Large intestine (tissue), 12 donors: ENCODE measurements at places on chromosomes 7 and 10. TPM values are rescaled to one million over a fixed set of nuclear protein-coding genes. Genes with fewer than 3 reads are reported as not detected.

Gene PTPN20
- polyA plus RNA-seq, result 1.5 TPM

Gene RBP3
- polyA plus RNA-seq, result 0.06 TPM

Gene ABLIM1
- 54.9 TPM for polyA plus RNA-seq

Gene LRRC18
- polyA plus RNA-seq, result 0.24 TPM

Gene SMKR1
- 1.1 TPM for polyA plus RNA-seq

Gene AGAP5
- polyA plus RNA-seq, result 16.6 TPM

Gene FUOM
- 56.9 TPM for polyA plus RNA-seq

Gene CRHR2
- polyA plus RNA-seq, result 0.31 TPM

Gene WDR11
- polyA plus RNA-seq, result 60.5 TPM

Gene PDIA4
- 134 TPM for polyA plus RNA-seq

Gene PGAM2
- polyA plus RNA-seq, result 4.0 TPM
